ENCODE measurements at places on chromosomes 6 and 20. TPM values are rescaled to one million over a fixed set of nuclear protein-coding genes. Genes with fewer than 3 reads are reported as not detected.

DNA sequence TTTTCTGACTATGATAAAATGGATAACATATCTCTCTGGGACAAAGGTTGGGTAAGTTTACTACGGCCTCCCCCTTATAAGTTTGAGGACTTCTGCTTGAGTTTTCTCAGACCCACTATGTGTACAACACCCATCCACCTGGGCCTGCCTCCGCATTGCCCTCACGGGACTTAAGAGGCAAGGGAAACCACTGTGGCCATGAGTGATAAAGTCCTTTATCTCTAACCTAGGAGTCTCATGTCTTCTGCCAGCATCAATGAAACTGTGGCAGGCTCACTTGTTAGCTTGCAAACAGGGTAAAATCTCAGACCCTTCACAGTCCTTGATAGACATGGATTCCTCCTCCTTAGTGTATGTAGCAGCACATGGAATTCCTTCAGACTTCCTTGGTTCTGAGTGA lies 173.4 kb upstream of the MYLIP start:
- no peak overlapping the region for H3K4me3 ChIP-seq
- H3K27me3 ChIP-seq: peaks cover 2% of the 10 kb centered on the region
- H3K4me1 ChIP-seq: peaks cover 34% of the 10 kb centered on the region

GRCh38 chr6:157993076-157993475 lies 11.4 kb downstream of the SYNJ2 start:
- H3K36me3 ChIP-seq: peaks cover 2% of the 10 kb centered on the region
- H3K4me3 ChIP-seq: no peak overlapping the region
- peaks cover 72% of the 10 kb centered on the region for H3K4me1 ChIP-seq
- no peak overlapping the region for H3K27ac ChIP-seq
- H3K27me3 ChIP-seq: no peaks in the 10 kb centered on the region
- no peak for DNase-seq

- no peak overlapping the region for H3K27ac ChIP-seq
- DNase-seq: no peak
- peaks cover 23% of the 10 kb centered on the region for H3K4me1 ChIP-seq
- H3K27me3 ChIP-seq: no peaks in the 10 kb centered on the region
- no peaks in the 10 kb centered on the region for H3K36me3 ChIP-seq
Measured at GRCh38 chr20:63578224-63579016, 4.4 kb upstream of the HELZ2 start.

DNA sequence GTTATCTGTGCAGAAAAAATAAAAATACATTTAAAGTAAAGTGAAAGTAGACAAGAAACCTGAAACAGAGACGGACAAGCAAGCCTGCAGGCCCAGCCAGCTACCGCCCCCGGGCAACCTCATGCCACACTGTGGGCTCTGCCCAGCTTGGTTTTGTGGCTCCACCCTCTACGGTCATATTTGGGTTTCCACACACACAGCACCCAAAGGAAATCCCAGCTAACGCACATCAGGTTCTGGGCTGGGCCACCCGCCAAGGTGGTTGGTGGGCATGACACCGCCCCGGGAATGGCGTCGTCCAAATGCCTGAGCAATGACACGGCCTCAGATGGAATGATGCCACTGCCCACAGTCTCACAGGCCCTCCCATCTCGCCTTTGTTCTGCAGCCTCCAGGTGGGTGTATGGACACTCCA lies 22.9 kb downstream of the FAM110A start:
- no peaks in the 10 kb centered on the region for H3K36me3 ChIP-seq
- H3K27me3 ChIP-seq: no peaks in the 10 kb centered on the region
- DNase-seq: peak; percentile 76
- H3K4me1 ChIP-seq: peaks cover 16% of the 10 kb centered on the region
- no peak overlapping the region for H3K4me3 ChIP-seq

DNA sequence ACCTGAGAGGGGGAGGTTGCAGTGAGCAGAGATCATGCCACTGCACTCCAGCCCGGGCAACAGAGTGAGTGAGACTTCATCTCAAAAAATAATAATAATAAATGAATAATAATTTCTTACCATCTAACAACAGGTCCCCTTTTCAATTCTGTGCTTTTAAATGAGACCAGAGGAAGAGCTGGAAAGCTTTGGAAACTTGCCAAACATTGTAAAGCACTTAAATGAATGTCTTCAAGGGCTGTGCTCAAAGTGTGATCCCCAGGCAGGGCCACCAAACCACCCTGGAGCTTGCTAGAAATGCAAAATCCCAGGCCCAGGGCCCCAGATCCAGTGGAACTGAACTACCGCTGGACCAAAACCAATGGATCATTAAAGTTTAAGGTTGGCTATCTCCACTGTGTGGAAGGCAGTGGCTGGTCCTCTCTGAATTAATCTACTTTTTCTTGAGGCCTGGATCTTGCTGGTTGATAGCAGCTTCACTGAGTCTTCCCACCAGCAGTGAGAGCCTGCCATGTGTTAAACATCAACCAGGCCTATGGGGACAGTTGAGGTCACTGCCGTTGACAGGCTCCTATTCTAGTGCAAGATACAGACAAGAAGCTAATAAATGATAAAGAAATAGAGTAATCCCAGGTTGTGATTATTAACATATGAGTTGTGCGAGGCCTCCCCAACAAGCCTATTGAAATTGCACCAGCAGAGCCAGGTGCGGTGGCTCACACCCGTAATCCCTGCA lies 23.7 kb upstream of the TFAP2C start:
- no peaks in the 10 kb centered on the region for H3K27me3 ChIP-seq
- no peak for DNase-seq
- no peak overlapping the region for H3K27ac ChIP-seq

- H3K27ac ChIP-seq: peak overlapping the region; percentile 93
- DNase-seq: no peak
- H3K4me3 ChIP-seq: peak overlapping the region; percentile 64
- peaks cover 59% of the 10 kb centered on the region for H3K4me1 ChIP-seq
- H3K27me3 ChIP-seq: no peaks in the 10 kb centered on the region
Measured at GRCh38 chr6:118705544-118706491, 54.4 kb upstream of the CEP85L start.

GRCh38 chr6:44462797-44463727 lies 75.6 kb downstream of the CDC5L start:
- no peaks in the 10 kb centered on the region for H3K36me3 ChIP-seq
- no peak for DNase-seq
- no peaks in the 10 kb centered on the region for H3K27me3 ChIP-seq
- peaks cover 29% of the 10 kb centered on the region for H3K4me1 ChIP-seq
- no peak overlapping the region for H3K4me3 ChIP-seq

GRCh38 chr6:18393698-18394097 lies 6.5 kb downstream of the RNF144B start:
- H3K4me1 ChIP-seq: peaks cover 68% of the 10 kb centered on the region
- DNase-seq: no peak
- no peak overlapping the region for H3K27ac ChIP-seq

- H3K4me3 ChIP-seq: no peak overlapping the region
- H3K4me1 ChIP-seq: peaks cover 11% of the 10 kb centered on the region
- H3K36me3 ChIP-seq: peaks cover 27% of the 10 kb centered on the region
- DNase-seq: no peak
Measured at GRCh38 chr6:151349651-151350270, 41.6 kb downstream of the ZBTB2 start.

Gene SLC35D3
- not detected for total RNA-seq

Gene B3GAT2
- 0.02 TPM for total RNA-seq

Data from chondrocyte (in vitro differentiated cells).